Left renal pelvis (tissue), 4 donors: ENCODE measurements at places on chromosomes 1 and 21.

GRCh38 chr1:81327103-81327710 lies 473.5 kb upstream of the ADGRL2 start:
- no peak for DNase-seq

- DNase-seq: no peak
Observed at GRCh38 chr1:246506367-246506673, 759 bp downstream of the SMYD3 start.

DNA sequence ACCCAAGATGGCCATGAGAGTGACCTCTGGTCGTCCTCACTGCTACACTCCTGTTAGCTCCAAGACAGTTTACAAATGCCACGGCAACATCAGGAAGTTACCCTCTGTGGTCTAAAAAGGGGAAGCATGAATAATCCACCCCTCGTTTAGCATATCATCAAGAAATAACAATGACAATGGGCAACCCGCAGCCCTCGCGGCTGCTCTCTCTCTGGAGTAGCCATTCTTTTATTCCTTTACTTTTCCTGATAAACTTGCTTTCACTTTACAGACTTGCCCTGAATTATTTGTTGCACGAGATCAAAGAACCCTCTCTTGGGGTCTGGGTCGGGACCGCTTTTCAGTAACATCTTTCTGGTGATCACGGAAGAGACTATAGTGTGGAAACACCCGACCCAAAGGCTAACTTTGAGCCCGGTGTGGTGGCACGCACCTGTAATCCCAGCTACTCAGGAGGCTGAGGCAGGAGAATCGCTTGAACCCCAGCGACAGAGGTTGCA lies 19.8 kb upstream of the COX20 start:
- no peak for DNase-seq

DNA sequence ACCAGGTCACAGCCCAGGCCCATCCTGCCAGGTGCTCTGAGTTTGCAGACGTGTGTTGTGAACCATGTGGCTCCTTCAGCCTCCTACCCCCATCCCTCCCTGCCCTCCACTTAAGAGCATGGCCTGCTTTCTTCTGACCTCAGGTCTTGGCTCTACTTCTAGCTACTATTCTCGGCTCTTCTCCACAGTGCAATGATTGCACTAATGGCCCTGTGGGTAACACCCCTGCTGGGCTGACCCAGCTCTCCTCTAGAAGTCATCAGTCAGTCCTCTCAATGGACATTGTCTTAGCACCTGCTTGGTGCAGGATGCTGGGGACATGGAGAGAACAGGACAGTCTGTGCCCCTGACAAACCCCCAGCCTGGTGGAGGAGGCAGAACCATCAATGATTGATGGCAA lies 22.2 kb upstream of the IFFO2 start:
- no peak for DNase-seq

DNA sequence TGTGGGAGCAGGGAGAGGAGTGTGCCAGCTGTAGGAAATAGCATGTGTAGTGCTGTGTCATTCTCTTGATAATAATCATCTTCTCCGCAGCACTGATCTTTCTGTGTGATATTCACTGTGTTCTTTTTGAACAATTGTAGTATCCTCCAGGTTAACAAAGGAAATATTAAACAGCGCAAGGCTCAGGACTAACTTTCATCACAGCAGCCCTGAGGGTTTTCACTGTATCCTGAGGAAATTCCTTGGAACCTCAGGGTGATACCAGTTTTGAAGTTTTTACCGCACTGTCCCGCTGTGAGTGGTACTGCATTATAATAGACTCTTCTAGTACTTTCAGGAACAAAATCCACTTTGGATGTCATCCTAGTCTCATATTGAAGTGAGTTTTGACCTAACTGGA lies 228.4 kb upstream of the COA6 start:
- no peak for DNase-seq

DNA sequence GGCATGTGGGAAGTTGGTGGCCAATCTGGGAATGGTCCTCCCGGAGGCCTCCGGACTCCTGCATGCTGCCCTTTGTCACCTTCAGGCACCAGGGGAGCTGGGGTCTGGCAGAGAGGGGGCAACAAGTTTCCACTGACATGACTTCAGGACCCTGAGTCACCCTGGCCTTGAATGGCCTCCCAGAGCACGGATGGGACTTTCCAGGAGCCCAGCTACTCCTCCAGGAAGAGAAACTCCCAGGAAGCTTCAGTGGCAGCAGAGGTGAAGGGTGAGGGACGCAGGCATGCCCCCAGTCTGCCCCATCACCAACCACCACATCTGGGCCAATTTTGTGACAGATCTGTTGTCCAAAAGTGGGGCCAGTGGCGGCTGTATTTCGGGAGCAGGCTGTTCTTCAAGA lies 55.9 kb upstream of the WASF2 start:
- DNase-seq: no peak

- DNase-seq: no peak
Observed at GRCh38 chr1:161773791-161774190, 7.7 kb downstream of the ATF6 start.

- no peak for DNase-seq
Observed at GRCh38 chr1:26285366-26286063, 5.6 kb downstream of the SH3BGRL3 start.

- no peak for DNase-seq
Observed at GRCh38 chr1:41344708-41345159, 16.5 kb upstream of the FOXO6 start.

GRCh38 chr1:178931858-178932551 lies 61.1 kb upstream of the ANGPTL1 start:
- DNase-seq: no peak

- no peak for DNase-seq
Observed at GRCh38 chr1:184379111-184379752, 7.6 kb upstream of the C1orf21 start.

GRCh38 chr1:246390855-246391254 lies 116.2 kb downstream of the SMYD3 start:
- no peak for DNase-seq

DNA sequence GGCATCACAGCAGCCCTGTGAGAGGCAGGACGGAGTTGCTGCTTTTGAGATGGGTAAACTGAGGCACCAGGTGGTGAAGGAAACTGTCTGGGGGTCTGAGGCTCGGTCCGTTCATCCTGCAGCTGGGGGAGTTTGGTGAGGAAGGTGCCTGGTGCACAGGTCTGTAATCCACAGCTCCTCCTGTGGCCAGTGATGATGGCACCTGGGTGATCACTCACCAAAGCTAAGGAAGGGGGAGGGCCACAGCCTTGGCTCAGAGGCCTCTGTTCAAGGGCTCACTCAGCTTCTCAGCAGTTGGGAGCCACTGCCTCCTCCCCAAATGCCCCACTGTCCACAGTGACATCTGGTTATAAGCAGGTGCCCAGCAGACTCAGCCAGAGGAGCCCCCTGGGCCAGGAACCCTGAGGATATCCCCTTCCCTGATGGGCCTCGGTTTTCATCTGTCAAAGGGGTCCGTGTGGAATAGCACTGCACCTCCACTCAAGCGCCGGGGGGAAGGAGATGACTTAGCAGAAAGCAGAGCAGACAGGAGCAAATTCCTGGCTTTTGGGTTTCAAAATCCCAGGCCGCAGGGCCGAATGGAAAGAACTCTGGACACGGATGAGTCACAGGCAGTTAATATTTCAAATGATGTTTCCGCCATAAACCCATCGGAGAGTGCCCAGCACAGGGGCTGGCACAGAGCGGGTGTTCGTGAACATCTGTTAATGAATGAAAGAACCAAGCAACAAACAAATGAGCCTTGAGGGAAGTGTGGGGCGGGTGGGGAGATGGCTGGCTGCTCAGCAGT lies 82.8 kb downstream of the DMRTB1 start:
- no peak for DNase-seq

- DNase-seq: no peak
Observed at GRCh38 chr1:220189750-220190347, 82.4 kb downstream of the RAB3GAP2 start.

DNA sequence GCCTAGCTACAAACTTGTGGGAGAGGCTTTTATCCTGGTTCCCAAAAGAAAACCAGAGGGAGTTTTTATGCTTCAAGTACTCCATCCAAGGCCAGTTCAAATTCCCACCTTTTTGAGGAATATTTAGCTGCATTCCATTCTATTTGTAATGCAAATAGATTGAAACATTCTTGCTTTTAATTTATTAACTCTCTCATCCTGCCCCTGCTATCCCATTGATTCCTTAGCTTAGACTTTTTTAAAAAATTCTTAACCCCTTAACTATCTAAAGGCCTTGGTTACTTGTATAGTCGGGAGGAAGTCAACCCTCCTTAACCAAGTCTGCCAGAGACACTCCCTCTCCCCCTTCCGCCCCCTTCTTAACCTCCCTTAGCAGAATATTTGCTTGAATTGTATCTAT lies 2.5 kb upstream of the MOV10 start:
- DNase-seq: no peak

- no peak for DNase-seq
Observed at GRCh38 chr21:43591571-43591970, 67.7 kb downstream of the HSF2BP start.

DNA sequence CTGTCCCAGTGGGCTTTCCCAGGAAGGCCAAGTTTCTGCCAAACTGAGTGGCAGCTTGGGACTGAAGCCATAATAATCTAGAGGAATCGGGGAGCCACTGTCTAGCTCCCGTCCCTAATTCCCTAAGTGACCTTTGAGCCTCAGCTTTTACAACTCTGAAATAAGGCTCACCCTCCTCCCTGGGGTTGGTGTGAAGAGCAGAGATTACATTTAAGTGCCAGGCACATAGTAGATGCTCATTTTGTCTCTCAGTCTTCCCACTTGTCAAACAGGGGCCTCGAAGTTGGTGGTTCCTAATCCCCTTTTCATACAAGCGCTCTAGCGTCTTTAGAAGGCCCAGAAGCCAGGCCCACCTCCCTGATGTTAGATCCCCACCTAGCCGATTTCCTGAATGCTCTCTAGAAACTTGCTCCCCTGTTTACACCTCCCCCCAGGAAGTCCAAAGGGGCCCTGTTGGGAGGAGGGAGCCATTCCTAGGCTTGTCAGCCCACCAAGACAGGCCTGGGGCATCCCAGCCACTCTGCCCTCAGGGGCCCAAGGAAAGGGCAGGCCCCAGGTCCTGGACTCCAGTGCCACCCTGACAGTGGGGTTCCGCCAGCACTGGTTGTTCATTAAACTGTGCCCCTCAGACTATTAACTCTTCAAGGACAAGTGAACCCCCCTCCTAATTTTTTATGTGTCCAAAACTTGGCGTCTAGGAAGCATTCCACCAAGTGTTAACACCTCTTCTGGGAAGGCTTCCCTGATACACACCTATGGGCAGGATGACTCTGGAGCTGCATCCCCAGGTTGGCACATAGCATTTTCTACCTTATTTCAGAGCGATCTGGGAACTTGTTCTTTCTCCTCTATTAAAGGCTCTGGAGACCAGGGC lies 49.3 kb upstream of the ECE1 start:
- DNase-seq: no peak

DNA sequence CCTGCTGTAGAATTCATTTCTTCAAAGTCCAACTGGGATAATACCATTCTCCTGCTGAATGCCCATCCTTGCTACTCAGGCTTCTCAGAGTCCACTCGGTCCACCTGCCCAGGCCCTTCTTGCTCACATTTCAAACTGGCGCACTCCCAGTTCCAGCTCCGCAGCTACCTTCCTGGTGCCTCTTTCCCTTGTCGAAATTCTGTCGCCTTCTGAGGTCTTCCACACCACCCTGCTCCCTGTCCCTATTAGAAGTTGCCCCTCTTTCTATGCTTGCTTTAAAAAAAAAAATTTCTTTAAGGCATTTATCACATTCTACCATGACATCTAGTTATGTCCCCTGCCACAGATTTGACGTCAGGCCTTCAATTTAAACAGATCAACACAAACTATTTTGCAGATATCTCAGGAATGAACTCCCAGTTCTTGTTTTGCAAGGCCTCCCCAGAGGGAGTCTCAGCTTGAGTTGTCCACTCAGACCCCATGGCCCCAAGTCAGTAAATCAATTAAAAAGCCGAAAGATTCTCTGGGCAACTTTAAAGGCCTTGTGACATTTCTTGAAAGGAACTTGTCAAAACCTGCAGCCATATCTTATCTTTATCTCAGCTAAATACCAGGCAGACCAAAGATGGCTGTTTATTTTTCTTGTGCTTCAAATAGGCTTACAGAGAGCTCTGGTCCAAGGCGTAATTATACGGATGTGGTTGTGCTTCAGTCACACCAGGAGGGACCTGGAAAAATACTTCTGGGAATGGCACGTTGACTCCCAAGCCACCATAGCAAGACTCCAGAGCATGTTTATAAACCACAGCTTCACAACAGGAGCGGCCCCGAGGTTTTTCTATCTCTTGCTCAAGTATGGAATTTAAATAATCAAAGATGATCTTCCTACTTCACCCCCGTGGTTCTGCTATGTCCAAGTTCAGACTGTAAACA lies 2.2 kb downstream of the FAM89A start:
- no peak for DNase-seq

- DNase-seq: no peak
Observed at GRCh38 chr1:78275456-78275855, 215.3 kb upstream of the PTGFR start.

GRCh38 chr1:17075470-17076255 lies 21.8 kb upstream of the SDHB start:
- no peak for DNase-seq

DNA sequence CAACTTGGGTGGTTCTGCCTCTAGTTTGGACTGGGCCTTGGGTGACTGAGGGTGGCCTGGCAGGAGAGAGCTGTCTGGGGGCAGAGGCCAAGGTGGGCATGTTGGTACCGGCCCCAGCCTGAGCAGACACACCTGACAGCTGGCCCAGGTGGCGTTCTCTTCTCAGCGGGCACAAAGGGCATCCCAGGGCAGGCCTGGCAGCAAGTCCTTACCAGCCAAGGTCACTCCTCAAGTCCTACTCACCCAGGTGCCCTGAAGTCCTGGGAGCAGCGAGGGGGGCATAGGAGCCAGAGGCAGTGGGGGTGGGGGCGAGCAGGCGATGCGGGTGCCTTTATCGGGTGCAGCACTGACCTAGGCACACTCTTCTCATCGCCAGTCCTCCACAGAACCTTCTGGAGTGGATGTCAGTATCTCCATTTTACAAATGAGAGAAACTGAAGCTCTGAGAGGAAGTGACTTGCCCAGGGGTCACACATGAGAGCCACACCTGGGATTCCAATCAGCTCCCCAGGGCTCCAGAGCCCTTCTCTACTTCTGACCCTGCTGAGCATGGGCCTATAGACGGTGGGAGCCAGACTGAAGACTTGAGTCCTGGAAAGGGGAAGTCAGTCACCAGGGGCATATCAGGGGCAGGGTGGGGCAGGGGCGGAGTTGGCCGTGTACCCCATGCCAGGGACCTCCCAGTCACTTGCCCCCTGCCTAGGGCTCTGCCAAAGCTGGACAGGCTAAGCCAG lies 587 bp upstream of the SLC25A34 start:
- no peak for DNase-seq

GRCh38 chr1:235558621-235559169 lies 54.4 kb upstream of the B3GALNT2 start:
- no peak for DNase-seq

DNA sequence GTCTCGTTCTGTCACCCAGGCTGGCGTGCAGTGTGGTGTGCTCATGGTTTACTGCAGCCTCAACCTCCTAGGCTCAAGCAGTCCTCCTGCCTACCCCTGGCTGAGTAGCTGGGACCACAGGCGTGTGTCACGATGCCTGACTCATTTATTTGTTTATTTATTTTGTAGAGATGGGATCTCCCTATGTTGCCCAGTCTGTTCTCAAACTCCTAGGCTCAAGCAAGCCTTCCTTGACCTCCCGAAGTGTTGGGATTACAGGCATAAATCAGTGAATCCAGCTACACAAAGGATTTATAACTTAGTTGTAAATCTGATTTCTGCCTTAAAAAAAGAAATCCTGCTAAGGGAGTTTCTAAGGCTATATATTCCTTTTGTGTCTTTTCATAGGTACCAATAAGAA lies 30.5 kb upstream of the ZNF496 start:
- DNase-seq: no peak
